ENCODE measurements at places on chromosomes 6 and 20.

DNA sequence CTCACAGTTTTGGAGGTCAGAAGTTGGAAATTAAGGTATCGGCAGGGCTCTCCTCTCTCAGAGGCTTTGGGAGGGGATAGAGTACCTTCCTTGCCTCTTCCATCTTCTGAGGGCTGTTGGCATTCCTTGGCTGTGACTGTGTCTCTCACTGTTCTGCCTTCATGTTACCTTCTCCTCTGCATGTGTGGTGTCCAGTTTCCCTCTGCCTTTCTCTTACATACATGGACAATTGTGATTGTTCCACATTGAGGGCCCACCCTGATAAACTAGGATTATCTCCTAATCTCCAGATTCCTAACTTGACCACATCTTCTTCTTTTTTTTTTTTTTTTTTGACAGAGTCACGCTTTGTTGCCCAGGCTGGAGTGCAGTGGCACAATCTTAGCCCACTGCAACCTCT, 72.1 kb upstream of the SPACA1 start:
- no peak for DNase-seq

DNA sequence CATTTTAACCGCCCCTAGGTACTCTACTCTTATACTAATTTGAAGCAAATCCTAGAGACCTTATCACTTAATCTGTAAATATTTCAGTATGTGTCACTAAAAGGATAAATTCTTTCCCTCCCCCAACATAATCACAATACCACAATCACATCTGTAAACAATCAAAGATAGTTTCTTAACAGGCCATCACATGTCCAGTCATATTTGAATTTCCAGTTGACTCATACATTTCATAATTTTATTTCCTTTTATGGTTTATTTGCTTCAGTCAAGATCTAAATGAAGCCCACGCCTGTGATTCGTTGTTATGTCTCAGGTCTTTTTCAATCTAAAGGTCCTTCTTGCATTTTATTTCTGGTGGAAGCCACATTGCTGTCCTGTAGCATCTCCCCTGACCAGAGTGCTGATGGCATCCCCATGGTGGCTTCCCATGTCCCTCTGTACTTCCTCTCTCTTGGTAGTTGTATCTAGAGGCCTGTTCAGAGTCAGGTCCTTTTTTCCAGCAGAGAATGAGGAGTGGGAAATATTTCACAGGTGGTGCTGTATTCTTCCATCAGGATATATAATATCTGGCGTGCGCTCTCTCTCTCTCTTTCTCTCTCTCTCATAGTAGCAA, 128.6 kb upstream of the SLC22A23 start:
- DNase-seq = no peak

- DNase-seq = no peak
Measured at GRCh38 chr6:125764121-125764671, 14.8 kb downstream of the HEY2 start.

GRCh38 chr6:149347067-149347466, 29.6 kb downstream of the TAB2 start:
- no peak for DNase-seq

DNA sequence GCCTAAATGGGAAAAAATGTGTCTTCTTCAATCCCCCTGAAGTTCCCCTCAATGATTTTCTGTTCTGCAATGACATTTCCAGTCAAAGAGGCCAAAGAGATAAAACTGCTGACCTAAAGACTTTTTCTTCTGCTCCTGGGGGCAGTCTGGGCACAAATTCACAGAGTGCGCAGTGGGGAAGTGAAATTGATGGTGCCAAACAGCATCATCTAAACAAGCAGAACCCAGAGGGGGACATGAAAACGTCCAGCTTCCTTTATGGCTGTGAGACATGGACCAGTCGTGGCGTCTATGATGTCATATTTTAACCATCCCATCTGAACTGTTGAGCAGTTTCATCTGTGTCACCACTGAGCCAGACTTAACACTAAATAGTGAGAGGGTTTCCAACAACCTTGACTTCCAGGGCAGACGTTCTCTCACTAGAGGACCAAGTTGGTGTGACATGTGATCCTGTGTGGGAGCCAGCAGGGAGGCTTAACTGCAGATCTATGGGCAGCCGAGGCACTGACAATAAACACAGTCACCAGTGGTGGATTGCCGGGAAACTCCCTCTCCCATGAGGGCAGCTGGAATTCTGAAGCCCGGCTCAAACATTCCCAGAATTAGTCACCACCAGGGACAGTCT, 12.4 kb downstream of the SCML4 start:
- DNase-seq = no peak

- DNase-seq = no peak
Measured at GRCh38 chr20:1185316-1185741, 548 bp upstream of the TMEM74B start.

DNA sequence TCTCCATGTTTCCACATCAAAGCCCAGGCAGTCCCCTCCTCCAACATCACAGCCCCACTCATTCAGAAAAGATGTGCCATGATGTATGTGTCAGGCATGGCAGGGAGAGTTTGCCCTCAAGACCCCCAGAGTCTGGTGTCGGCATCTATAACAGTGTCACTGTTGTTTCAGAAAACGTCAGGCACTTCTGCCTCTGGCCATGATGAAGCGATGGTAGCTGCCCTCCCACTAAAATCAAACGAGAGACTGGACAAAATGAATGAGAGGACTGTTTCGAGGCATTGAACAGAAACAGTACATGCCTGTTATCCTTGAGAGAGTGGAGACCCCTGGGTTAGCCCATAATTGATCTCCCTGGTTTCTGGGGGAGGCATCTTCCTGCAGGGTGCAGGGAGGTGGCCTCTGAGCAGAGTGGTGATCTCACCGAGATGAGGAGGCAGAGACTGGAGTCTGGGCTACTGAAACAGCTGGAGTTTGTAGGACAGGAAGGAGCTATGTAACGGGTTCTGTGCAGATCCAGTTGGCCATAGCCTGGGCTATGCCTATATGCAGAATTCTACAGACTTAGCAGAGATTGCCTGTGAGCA, 144.5 kb downstream of the SYCP2 start:
- no peak for DNase-seq

DNA sequence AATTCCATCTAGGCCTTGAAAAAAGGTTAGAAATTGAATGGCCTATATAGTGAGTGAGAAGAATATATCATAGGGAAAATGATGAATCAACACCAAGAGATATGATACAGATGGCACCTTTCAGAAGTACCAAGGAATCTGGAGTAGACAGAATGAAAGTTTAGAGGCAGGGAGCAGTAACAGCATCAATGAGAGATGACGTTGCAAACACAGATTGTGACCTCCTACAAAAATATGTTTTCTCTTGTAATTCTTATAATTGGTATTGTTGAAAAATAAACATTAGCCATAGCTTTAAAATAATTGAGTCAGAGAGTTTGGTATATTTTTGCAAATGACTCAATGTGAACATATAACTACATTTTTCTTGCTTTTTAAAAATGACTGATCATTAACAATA, 1223.1 kb upstream of the GJE1 start:
- no peak for DNase-seq

DNA sequence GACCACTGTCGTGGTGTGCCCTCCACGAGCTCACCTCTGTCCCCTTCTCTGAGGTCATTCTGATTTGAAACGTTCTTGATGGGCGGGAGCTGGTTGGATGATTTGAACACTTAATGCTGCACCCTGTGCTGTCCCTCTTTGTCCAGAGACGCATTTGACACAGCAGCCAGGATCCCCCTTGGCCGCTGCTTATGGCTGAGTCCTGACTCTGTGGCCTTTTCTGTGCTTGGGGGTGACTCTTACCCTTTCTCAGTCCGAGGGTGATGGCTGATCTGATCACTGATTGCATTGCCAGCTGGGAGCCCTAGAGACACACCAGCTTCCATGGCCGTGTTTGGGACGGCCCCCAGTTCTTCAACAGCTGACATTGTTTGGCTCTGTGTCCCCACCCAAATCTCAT, 43.5 kb upstream of the FRMD1 start:
- DNase-seq = no peak

GRCh38 chr6:31763619-31763940, 1.1 kb downstream of the SAPCD1 start:
- DNase-seq = no peak

- DNase-seq = no peak
Measured at GRCh38 chr6:34559651-34560365, 3.7 kb upstream of the SPDEF start.

DNA sequence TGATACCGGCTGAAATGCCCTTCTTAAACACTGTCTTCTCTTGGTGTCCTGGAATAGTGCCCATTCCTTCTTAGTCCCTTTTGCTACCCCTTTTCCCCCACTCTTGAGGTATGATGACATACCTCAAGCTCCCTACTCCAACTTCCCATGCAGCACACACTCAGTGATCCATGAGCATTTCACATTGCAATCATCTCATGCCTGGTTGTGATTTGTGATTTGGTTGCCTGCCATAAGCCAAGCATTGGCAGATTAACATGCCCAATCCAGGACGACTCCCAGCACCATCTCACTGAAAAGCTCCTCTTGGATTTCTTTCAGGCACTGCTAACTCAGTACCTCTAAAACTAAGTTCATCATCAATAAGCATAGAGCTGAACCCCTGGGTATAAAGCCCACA, 14.7 kb upstream of the PTPRA start:
- DNase-seq = no peak

GRCh38 chr6:21946298-21946783, 350.5 kb downstream of the PRL start:
- no peak for DNase-seq

DNA sequence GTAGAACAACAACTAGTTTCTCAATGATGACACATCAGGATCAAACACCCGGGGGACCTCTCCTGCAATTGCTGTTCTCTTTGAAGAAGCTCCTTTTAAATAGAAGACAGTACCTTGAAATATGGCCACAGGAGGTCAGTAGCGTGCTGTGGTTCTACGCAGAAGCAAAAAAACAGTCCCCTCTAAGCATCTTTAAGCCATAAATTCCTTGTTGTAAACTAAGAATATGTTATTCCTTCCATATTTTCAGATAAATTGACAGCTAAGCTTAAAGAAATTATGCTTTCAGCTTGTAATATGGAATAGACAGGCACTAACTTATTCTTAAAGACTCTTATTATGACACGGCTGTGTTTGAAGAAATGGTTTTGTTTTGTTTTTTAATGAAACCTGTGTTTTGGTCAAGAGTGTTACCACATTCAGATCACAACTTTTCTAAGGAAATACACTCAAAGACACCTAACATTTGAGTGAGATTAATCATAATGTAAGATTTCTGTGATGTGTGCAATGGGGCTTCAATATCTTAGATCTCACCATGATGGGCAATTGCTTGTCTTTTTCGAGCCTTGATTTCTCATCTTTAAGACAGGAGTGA, 49.7 kb upstream of the IL20RA start:
- DNase-seq = peak; percentile 82

DNA sequence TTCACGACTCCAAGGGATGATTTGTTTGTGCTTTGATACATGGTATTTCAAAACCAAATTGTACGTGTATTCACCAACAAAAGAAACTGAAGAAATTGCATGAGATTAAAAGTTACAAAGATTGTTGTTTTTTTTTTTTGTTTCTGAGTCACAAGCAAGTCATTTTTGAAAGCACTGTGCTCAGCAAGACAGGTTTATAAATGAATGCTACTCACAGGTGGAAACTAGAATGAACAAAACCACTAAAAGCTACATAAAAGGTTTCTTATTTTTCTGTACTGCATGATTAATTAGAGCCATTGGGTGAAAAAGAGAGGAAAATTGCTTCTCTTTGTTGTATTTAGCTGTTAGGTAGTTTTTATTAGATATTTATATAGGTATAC, 90.2 kb upstream of the RIPOR2 start:
- DNase-seq = no peak

- DNase-seq = no peak
Measured at GRCh38 chr6:44487002-44487401, 99.5 kb downstream of the CDC5L start.

All from DND-41 (cell line).